ENCODE measurements at places on chromosomes 4 and X.
A peak's percentile ranks its signal among the peaks of the same experiment; 100 is the strongest.

- no peak for DNase-seq
Measured at GRCh38 chr4:86013621-86014020, 346.2 kb downstream of the MAPK10 start.

- DNase-seq = peak; percentile 41
Measured at GRCh38 chr4:78584863-78585547, 33.4 kb downstream of the ANXA3 start.

DNA sequence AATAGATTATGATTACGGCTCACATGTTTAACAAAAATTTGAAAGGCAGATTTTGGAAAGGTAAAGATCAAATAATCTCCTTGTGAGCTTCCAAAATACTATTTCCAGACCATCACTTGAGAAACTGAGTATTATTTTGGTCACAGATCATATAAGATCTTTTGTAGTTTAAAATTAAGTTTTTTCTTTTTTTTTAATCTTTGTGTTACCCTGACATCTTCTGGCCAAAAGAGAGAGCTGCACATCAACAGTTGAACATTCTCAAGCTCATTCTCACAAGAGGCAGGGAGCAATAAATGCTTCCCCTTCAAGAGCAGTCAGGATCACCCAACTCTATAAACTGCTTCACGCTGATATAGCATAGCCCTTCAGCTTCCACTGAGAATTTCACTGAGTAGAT is 15.9 kb downstream of the TMEM192 start:
- DNase-seq = no peak

DNA sequence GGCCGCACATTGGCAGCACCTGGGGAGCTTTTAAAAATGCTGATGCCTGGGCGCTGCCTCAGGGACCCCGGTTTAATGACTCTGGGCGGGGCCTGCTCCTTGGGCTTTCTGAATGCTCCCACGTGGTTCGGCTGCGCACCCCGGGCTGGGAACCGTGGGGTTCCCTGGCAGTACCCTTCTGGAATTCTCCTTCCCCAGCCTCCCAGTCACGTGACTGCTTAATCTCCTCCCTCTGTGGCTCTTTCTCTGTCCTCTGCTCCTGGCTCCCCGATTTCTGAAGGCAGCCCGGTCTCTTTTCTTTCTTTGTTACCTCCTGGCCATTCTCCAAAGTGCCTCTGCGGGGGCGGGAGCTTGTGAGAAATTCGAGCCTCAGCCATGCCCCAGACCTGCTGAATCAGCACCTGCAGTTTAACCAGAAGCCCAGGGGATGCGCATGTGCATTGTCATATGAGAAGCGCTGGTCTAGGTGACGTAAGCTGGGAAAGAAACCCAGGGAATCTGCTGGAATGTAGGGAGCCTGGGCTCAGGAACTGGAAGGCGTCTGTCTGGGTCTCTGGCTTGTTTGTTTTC is 16.6 kb downstream of the CLCN4 start:
- peak; percentile 65 for DNase-seq

- no peak for DNase-seq
Measured at GRCh38 chrX:314049-314448, 4.5 kb downstream of the GTPBP6 start.

DNA sequence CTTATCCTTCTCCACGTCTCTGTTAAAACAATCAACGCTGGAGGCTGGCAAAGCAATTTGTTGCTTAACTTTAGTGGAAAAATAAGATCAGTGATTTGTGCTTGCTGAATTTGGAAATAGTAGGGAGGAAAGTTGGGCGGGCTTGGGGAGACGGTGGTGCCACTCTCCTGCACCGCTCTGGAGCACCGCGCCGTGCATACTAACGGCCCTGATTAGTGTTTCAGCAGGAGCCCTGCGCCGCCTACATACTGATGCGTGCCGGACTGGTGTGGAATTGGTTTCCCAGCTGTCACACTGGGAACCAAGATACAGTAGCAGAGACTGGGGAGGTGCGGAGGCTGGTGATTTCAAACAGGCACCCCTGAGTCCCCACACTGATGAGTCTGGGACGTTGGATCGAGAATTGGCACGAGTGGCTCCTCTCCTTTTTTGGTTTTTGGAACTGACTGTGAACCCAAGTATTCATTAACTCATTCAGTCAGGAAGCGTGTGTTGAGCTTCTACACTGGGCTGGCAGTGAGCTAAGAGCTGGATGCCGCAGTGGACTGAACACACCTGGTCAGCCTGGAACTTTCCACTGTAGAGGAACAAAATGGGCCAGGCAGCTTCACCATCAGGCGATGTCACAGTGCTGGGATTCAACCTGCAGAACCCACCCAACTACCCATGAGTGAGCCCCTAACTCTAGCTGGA is 29.0 kb upstream of the PSAPL1 start:
- no peak for DNase-seq

- DNase-seq = no peak
Measured at GRCh38 chrX:13029887-13030771, 14.3 kb downstream of the FAM9C start.

DNA sequence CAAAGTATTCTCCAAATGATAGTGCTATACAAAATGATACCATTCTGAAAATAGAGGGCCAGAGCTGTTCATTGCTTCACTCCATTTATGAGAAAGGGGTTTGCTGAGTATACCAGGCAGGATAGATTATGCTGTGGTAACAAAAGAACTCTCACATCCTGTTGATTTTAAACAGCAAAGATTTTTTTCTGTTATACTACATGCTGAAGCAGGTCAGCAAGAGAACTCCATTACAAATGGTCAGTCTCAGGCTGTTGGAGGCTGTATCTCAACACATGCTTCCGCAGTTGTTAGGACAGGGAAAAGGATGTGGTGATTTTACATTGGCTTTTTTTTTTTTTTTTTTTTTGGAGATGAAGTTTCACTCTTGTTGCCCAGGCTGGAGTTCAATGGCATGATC is 13.7 kb upstream of the KLHL5 start:
- no peak for DNase-seq

- no peak for DNase-seq
Measured at GRCh38 chr4:20096911-20097310, 154.8 kb upstream of the SLIT2 start.

DNA sequence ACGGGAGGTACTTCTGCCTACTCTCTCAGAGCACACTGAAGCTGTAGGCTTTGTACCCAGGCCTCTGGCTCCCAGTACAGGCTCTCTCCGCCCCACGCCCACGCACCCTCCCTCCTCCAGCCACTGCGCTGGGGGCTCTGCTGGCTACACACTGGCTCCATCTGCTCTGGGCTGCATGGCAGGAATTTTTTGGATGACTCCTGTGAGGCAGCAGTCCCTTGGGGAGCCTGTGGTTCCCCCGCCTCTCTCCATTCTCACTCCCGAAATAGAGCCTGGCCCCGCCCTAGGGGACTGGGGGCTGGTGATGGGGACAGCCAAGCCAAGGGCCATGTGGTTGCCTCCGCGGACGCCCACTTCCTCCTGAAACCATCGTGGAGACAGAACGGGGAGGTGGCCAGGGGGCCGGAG is 58.1 kb upstream of the ADRA2C start:
- DNase-seq = peak; percentile 53

DNA sequence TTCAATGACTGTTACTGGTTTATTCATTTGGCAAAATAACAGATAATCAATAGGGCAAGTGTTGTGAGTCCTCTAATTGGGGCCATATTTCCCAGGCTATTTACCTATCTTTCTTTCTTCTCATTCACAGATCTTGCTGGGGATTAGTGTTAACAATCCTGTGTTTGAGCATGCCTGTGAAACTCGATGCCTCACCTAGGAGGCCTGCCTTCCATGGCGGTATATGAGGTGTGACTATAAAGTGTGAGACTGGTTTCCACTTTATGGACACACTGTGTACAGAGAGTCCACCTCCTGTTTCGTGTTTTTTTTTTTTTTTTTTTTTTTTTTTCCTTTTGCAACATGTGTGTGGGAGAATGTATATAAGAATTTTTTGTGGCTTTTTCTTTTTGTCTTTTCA is 199.3 kb downstream of the BMPR1B start:
- no peak for DNase-seq

DNA sequence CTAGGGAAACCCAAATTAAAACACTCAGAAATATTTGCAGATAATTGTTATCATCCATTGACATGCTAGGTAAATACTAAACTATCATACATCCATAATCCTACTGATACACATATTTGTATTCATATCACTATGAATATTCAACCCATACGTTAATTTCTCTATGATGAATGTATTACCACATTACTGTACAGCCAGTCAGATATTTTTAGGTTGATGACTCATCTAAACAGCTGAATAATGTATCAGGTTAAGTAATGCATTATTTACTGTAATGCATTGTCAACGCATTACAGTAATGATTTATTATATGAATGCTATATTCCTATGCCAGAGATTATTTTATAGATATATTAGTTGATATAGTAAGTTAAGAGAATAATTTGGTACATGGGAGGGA is 37.1 kb downstream of the VEGFC start:
- DNase-seq = no peak

DNA sequence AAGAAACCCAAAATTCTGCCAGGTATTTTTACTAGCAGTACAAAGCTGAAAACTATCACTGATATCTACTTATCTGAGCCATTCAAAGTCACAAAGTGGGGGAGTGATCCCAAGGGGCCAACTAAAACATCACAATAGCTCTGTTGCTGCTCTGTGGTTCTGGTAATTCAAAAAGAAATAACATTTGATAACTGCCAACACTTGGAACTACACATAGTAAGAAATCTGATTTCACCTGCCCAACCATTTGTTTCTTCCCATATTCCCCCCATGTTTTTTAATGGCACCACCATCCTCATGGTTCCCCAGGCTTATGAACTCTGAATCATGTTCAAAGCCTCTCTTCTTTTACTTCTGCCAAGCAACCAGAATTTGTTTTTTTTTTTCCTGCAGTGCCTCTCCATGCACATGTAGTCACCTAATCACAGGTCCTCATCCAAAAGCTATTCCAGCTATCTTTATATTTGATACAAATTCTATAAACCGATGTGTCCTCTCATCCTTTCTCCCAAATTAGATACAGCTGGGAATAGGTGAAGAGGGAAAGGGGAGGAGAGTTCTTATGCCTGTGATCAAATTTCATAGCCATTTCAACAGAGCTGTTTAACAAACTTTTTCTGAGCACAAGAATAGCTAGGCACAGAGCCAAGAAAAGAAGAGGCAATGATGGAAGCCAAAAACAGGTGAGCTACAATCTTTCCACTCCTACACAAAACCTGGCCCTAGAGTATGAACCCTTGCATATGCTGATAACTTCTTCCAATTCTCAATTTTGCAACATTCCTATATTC is 7.7 kb downstream of the AMMECR1 start:
- DNase-seq = no peak

GRCh38 chrX:40005292-40006011 is 92.3 kb downstream of the BCOR start:
- no peak for DNase-seq

GRCh38 chrX:151762802-151763201 is 28.3 kb downstream of the CNGA2 start:
- DNase-seq = no peak

GRCh38 chrX:103367502-103367901 is 8.8 kb upstream of the BEX3 start:
- no peak for DNase-seq

DNA sequence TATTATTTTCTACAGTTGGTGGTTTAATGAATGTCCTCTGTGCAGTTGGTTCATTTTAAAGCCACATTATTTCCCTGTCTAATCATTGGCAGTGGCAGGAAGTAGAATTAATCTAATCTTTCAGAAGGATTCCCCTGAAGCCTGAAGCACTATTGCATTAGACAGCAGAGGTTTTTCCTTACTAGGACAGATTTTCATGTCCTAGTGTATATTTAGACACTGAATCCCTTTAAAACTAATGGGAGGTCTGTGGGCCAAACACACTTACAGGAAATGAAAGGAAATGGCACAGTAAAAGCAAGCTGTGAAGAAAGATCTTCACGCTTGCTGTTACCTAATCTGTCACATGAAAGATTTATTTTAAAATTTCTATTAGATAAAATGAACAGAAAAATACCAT is 165.2 kb downstream of the SLC39A8 start:
- no peak for DNase-seq

DNA sequence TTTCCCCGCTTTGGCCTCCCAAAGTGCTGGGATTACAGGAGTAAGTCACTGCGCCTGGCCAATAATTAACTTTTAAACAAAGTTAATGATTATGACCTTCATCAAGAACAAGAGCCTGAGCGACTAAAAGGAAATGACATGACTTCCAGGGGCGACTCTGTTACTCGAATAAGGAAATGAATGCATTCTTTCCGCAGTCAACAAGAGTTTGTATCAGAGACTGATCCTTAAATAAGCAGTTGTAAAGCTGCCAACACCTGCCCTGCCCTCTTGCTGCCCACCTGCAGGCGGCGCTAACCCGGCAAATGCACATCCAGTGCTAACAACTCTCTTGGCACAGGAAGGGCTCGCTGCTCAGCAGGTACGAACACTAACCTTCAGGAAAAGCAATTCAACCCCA is 27.3 kb downstream of the WDR1 start:
- peak; percentile 70 for DNase-seq

DNA sequence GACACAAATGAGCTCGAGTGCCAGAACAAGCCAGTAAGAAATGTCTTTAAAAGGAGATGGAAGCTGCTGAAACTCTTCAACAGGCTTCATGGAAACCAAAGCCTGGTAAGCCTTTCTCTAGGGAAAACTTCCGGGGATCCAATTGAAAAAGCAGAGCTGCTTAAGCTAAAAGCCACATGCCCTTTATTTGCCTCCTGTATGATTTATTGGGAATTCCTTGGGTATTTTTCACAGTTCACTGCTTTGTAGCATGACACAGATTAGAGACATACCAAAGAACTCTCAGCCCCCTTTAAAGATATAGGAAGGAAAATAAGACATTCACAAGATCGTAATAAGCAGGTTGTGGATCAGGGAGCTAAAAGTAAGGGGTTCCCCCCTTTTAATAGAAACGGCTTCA is 6.5 kb upstream of the ARHGAP6 start:
- DNase-seq = no peak

- no peak for DNase-seq
Measured at GRCh38 chr4:93342738-93343137, 485.8 kb upstream of the ATOH1 start.

DNA sequence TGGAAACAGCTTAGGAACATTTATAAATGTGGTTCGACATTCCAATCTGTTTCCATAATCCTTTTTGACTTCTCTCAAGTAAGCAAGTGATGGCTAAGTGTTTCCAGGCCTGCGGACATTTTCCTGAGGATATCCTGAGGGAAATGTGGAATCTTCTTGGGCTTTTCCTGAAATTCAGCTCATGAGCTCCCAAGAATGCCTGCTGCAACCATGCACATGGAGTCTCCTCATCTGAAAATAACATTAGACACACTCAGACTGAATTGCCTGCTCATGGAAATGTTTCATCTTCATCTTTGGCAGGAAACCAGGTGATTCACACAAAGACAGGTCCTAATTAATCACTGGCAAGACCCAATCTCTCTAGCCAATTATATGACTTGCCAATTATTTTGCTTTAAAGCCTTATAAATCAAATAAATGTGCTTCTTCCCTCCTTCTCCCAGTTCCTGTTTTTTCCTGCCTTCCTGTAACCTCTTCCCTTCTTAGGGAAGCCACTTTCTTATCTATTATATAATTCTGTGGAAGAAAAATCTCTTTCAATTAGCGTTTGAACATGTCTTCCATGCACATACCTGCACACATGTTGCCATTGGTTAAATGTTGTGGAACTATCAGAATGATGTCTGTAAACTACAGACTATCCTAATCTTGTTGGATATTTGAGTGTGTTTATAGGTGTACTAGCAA is 104.6 kb upstream of the MXRA5 start:
- no peak for DNase-seq

GRCh38 chr4:138405466-138405891 is 163.3 kb upstream of the SLC7A11 start:
- DNase-seq = no peak

- DNase-seq = peak; percentile 34
Measured at GRCh38 chr4:162959046-162959445, 207.6 kb downstream of the NAF1 start.

GRCh38 chr4:77282305-77282704 is 125.3 kb downstream of the CCNG2 start:
- DNase-seq = no peak

All from mucosa of gallbladder (tissue), 1 donor.